ENCODE measurements at places on chromosomes 1 and 21.

DNA sequence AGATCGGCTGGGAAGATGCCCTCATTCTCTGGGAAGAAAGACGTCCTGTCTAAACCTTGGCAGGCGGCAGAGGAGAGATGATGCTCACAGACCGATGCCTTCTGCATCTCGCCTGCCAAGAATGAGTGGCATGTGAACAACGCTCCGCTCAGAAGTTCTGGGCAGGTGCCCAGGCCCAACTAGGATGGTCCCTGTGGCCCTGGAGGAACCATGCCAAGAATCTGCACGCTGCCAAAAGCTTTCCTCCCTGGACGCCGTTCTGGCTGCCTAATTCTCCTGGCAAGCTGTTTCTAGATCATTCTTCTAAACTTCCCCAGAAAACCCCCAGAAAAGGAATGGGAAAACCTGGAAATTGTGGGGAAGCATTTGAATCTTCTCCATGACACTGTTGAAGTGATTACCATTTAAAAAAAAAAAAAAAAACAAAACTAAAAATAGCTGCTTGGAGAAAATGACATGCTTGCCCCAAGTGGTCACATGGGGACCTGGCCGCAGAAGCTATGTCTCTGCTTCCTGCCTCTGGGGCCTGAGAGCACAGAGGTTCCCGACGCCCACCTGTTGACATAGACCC is 440.9 kb downstream of the PRDM2 start:
- no peak for DNase-seq

DNA sequence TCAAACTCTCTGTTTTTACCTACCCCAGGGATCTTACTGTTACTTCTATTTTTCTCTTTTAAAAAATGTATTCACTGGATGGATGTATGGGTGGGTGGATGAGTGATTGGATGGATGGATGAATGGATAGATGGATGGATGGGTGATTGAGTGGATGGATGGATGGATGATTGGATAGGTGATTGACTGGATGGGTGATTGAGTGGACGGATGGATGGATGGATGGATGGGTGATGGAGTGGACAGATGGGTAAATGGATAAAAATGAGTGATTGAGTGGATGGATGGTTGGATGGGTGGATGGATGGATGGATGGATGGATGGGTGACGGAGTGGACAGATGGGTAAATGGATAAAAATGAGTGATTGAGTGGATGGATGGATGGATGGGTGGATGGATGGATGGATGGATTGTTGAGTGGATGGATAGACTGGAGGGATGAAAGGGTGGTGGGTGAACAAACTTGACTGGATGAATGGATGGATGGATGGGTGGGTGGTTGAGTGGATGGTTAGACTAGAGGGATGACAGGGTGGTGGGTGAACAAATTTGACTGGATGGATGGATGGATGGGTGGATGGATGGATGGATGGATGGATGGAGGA is 118.0 kb upstream of the ZBTB40 start:
- no peak for DNase-seq

DNA sequence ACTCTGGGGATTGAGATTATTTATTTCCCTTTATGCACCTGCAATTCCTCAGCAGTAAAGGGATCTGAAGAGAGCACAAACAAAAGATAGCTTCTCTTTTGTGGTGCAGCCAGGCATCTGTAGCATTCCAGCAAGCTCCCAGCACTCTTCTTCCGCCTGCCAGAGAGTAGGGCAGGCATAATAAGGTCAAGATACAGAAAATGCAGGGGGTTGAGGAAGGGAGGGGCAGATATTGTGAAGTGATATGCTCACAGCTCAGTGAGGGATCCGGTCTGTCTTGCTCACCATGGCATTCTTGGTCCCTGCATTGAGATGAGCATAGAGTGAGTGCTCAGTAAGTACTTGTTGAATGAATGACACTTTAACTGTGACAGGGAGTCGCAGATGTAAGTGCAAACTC is 23.9 kb downstream of the FASLG start:
- peak; percentile 16 for DNase-seq

DNA sequence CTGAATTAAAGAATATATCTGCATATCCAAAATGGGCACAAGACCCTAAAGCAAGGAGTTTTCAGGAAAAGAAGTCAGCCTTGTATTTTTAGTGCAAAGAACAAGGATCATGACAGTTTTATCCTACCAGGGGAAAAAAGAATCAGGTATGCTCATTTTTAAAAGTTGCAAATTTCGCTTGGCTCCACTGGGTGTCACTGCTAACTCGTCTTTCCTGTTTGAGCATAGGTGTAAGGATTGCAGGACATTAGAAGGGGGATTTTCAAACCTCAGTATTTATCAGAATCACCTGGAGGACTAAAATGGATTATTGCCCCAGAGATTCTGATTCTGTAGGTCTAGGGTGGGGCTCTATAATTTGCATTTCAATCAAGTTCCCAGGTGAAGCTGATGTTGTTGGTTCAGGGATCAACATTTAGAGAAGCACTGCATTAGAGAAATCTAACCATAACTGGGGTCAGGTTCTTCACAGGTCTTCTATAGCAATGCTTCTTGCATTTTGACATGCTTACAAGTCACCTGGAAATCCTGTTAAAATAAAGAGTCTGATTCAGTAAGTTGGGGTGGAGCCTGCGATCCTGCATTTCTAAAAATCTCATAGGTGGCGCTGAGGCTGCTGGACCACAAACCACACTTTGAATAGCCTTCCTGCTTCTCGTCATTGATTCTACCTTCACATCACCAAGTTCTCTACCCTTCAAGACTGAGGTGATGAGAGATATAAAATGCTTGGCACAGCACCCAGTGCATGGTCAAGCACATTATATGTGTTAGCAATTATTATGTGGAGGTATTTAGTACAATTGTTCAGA is 39.6 kb downstream of the NUF2 start:
- no peak for DNase-seq

GRCh38 chr1:179234863-179235262 is 5.4 kb upstream of the ABL2 start:
- no peak for DNase-seq

- no peak for DNase-seq
Measured at GRCh38 chr1:94772230-94772641, 47.9 kb upstream of the SLC44A3 start.

- DNase-seq, result no peak
Measured at GRCh38 chr1:206491616-206492015, 15.7 kb upstream of the RASSF5 start.

- DNase-seq, result no peak
Measured at GRCh38 chr21:42819861-42820615, 59.3 kb downstream of the WDR4 start.

DNA sequence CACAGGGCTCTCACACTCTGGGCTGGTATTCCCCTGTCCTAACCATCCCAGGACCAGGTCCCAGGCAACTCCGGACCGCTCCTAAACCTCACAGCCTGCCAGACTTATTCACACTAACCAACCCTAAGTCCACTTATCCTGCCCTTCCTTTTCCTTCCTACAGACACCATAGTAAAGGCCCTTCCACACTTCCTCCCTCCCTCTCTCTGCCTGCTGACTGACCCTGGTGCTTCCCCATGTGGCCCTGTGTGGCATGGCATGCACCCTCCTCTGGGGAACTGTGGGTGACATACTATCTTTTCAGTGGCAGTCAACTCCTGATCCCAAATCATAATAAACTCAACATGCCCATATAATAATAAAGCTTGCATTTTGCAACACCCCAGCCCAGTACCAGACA is 155.1 kb upstream of the DNAH14 start:
- DNase-seq, result no peak

Measured in fibroblast of skin of abdomen (primary cell).